Activated T-cell treated with anti-CD3 and anti-CD28 coated beads, Interleukin-2, amount 50 U/mL, for 1 hour (primary cell): ENCODE measurements at places on chromosomes 6 and 20.

DNA sequence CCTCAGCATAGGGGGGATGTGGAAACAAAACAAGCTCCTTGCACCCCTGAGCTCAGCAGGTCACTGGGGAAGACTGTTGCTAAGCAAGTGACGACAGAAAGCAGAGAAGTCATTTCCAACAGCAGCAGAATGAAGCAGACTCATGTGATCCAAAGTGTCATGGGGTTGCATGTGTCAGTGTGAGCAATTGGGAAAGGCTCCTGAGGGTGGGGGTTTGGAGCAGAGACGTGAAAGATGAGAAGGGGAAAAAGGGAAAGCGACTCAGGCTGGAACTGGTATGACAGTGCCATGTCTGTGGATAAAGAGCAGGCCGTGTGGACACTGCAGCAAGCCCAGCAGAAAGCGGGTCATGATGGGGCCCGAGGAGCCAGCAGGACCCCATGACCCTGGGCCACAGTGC, 363.9 kb downstream of the PREX1 start:
- DNase-seq: no peak

DNA sequence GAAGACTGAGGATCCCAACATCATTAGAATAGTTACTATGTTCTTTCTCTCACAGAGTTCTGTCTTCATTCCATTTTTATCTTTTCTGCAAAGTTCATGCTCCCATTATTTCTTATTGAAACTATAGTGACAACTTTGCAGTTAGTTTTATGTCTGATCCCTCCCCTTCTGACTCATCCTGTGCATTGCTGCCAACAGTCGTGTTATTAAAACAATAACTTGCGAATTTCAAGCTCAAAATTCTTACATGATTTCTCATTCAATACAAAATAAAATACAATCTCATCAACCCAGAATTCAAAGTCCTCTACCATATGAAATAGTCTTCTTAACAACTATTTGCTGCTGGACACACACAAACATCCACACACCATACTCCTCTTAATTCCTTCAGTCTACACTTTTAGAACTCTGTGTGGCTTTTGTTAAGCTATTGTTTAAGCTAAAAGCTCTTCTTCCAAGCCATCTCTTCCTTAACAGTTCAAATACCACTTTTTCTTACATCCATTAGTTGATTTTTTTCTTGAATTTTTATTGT, 261.4 kb upstream of the IRAK1BP1 start:
- no peak for DNase-seq

GRCh38 chr20:20303742-20304141, 64.2 kb upstream of the INSM1 start:
- no peak for DNase-seq

DNA sequence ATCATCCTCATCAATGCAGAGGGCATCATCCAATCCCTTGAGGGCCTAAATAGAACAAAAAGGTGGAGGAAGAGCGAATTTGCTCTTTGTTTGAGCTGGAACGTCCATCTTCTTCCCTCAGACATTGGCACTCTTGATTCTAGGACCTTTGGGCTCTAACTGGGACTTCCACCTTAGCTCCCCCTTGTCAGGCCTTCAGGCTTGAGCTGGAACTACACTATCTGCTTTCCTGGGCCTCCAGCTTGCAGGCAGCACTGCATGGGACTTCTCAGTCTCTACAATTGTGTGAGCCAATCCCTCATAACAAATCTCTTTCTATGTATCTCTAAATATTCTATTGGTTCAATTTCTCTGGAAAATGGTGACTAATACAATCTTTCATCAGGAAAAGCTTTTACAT, 155.4 kb downstream of the MCHR2 start:
- no peak for DNase-seq

DNA sequence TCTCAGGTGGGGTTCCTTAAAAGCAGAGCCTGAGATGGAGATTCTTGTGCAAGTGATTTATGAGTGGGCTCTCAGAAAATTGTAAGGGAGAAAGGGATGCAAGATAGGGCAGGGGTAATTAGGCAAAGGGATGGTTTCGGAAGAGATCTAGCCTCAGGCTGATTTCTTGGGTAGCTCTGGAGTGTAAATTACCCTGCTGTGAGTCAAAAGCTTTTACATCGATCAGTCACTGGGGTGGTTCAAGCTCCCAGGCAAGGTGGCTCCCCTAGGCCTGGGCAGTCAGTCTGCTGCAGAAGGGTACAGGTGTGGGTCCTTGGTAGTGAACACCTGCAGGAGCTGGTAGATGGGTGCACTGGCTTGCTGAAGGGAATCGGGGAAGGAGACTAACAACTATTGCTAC, 11.1 kb upstream of the PM20D2 start:
- no peak for DNase-seq

DNA sequence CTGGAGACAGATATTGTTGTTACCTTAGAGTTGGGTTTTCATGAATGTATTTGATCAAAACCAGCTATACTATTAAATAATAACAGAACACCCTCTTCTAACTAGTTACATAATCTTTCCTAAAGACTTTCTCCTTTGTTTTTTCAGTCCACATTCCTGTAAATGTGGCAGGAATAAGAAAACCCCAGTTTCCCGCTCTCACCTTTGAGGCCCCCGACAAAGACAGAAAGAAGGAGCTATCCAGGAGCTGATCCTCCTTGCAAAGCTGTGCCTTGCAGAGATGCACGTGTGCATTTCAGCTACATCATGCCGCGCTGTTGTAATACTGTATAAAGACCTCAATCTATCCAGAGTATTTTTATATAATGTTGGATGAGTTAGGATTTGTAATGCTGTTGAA, 102.7 kb downstream of the SLC22A3 start:
- DNase-seq: no peak

DNA sequence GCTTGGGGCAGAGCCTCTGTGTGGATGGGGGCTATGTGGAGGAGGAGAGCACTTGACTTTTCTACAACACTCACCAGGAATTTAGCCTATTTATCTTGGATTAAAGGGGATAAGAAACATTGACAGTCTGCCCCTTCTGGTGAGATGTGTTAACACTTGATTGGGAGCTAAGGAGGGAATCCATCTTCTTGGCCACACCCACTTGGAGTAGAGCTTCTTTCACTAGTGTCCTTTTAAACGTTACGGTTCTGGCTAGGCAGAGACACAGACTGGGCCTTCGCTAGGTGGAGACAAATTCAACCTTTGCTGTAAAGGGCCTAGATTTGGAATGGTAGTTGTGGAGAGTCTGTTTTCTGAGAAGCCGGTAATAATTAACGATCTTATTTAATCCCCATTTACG, 15.5 kb upstream of the TPBG start:
- DNase-seq: no peak

DNA sequence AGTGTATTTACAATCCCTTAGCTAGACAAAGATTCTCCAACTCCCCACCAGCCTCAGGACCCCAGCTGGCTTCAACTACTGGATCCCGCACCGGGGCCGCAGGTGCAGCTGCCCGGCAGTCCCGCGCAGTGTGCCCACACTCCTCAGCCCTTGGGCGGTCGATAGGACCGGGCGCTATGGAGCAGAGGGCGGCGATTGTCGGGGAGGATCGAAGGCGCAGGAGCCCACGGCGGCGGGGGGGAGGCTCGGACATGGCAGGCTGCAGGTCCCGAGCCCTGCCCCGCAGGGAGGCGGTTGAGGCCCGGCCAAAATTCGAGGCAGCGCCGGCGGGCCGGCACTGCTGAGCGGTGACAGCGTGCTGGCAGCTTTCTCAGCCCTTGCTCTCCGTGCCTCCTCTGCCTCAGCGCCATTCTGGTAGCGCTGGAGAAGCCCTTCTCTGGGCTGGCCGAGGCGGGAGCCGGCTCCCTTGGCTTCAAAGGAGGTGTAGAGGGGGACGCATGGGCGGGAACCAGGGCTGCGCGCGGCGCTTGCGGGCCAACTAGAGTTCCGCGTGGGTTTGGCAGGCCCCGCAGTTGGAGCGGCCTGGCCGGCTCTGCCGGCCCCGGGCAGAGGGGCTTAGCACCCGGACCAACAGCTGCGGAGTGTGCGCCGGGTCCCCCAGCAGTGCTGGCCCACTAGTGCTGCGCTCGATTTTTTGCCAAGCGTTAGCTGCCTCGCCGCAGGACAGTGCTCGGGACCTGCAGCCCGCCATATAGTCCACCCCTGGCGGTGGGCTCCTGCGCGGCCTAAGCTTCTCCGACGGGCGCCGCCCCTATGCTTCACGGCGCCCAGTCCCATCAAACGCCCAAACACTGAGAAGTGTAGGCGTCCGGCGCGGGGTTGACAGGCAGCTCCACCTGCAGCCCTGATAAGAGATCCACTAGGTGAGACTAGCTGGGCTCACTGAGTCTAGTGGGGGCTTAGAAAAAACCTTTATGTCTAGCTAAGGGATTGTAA, 32.4 kb upstream of the KIF13A start:
- no peak for DNase-seq

DNA sequence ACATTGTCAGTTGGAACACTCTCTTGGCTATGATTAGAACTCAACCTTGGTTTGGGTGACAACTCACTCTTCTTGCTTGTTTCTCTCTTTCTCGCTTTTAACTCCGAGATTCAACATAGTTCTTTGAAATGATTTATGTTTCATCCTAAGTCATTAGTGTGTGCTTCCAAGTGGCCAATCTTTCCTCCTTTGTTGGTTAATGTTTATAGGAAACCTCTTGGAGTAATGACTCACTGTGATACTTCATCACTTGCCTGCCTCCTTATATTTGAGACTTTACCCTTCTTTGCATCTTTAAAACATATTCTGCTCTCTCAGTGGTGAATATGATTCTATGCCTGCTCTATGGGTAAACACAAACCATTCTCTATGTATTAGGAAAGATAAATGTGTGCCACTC, 279.7 kb upstream of the FLRT3 start:
- no peak for DNase-seq

DNA sequence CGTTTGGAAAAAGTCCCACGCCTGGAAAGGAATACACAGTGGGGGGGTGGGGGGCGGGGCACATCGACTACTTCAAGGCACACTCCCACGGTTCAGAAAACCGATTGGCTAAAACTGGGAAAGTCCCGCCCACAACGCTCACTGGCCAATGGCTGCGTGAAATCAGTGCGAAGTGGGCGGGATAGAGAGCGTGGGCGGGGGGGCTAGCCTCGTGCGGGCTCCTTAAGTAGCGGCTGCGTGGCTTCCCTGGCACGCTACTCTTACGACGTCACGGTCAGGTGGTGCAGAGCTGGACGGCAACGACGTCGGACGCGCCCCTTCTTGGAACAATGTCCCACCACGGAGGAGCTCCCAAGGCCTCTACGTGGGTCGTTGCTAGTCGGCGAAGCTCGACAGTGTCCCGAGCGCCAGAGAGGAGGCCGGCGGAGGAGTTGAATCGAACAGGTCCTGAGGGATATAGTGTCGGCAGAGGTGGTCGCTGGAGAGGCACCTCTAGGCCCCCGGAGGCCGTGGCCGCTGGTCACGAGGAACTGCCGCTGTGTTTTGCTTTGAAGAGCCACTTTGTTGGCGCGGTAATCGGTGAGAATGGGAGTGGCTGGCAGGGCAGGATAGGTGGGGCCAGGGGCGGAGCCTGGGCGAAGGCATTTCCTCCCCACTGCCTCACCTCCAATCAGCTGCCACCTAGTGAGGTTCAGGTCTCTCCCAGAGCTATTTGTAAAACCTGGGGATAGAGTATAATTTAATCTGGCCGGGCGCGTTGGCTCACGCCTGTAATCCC, at the start of gene DDX43:
Gene DDX43, plus strand, starts transcription at position 252 of the 778 bp plus-strand sequence. Its CDS starts 78 bp downstream, at position 330.
- no peak for DNase-seq

DNA sequence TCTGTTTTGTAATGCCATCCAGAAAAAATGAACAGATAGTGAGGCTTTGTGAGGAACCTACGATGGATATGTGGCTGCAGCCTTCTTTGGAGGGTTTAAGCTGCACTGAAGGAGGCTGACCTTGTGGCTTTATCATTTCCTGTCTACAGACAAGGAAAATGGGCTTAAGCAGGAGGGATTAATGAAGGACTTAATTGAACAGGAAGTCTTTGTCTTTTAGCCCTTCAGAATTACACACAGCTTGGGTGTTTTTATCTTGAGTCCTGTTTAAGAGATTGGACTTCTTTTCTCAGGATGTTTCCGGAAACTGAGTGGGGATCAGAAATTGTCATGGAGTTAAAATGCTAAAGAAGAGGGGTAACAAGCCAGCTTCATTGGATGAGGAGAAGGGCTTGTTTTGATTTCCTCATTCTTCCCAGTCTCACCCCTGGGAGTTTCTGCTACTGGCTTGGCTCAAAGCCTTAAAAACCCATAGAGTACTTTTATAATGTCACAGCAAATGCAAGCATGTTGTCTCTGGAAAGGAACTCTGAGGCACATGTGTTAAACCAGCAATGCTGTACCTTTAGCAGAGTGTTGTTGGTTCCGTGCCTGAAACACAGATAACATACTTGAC, 193.6 kb downstream of the JARID2 start:
- DNase-seq: no peak

DNA sequence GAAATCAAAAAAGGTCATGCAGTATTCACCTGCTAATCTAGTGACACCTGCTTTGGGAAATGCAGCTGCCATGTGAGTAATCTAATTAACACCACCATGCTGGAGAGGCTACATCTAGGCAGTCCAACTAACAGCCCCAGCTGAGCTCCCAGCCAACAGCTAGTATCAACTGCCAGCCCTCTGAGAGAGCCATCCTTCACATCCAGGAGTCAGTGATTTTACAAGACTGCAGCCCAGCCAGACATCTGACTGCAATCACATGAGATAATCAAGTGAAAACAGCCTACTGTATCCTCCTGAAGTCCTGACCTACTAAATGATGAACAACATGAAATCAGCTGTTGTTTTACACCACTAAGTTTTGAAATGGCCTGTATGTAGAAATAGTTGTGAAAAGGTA, 298.4 kb downstream of the TRDN start:
- no peak for DNase-seq

GRCh38 chr20:24027229-24027628, 38.6 kb upstream of the GGTLC1 start:
- DNase-seq: peak; percentile 72

DNA sequence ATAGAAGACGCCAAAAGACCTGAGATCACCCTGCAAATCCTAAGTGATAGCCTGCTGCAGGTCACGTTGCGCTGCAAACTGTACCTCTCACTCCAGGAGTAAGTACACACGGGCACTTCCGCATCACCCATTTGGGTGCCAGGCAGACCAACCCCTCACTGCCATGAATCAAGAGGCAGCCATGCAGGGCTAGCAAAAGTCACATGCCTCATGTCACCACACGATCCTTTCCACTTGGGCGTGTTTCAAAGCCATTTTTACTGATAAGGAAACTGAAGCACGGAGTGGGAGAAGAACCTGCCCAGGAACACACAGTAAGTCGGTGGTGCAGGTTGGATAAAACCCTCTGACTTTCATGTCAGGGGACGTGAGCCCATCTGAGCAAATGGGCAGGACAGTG, 37.0 kb downstream of the BPIFB1 start:
- DNase-seq: no peak

- DNase-seq: no peak
Observed at GRCh38 chr6:27433714-27434113, 39.2 kb downstream of the ZNF184 start.

GRCh38 chr6:137095093-137095492, 50.3 kb upstream of the IL20RA start:
- no peak for DNase-seq

GRCh38 chr6:45541934-45542333, 164.2 kb upstream of the SUPT3H start:
- no peak for DNase-seq

DNA sequence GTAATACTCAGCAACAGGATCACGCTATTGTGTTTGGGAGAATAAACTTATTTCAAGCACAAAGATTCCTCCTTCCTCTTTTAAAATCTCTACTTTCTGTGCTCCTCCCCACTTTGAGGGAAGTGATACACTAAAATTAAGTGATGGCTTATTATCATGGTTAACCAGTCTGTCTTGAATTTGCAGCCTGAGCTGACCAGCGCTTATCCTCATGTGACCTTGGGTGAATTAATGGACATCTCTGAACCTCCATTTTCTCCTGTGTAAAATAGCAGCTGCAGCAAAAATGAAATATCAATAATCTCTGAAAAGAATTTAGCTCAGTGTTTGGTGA, 222.6 kb downstream of the BCAS1 start:
- DNase-seq: no peak
